ENCODE measurements at places on chromosomes 5 and 9.

DNA sequence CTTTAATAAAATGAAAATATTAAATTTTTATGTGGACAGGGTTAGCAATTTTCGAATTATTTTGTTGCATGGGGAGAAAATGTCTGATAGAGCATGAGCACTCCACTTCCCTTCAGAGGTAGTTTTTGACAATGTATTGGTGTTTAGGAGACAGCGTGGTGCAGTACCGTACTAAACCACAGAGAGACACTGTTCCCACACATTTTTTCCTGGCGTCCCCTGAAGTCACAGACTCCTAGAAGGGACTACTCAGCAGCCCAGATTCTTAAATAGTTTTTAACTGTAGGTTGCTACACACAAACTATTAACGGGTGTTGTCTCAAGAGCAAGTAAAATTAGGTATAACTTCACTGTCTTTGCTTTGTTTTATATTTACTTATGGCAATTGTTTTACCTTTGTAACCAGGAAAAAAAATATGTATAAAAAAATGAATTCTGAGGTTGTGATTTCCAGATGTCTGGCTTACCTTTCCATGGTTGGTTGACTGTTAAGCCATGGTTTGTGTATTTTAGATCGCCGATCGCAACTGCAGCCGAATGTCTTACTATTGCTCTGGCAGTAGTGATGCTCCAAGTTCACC, 171.2 kb downstream of the DOCK8 start:
- no peak for DNase-seq

GRCh38 chr5:77958642-77959330, 182.6 kb upstream of the TBCA start:
- DNase-seq = no peak

DNA sequence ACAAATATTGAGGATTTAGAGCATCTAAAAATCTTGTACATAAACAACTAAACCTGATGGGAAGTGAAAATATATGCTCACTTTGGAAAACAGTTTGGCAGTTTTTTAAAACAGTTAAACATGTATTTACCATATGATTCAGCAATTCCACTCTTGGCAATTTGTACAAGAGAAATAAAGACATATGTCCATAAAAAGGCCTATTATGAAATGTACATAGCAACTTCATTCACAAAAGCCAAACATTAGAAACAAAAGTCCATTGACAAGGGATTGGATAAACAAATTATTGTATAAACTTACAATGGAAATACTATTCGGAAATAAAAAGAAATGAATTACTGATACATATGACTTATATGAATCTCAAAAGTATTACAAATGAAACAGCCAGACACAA, 196.2 kb upstream of the SLC24A2 start:
- DNase-seq = no peak

- DNase-seq = no peak
Measured at GRCh38 chr9:136544548-136544963, 1.3 kb downstream of the NOTCH1 start.

- no peak for DNase-seq
Measured at GRCh38 chr5:79630444-79630843, 18.2 kb downstream of the TENT2 start.
